ENCODE measurements at places on chromosomes 4 and X.

DNA sequence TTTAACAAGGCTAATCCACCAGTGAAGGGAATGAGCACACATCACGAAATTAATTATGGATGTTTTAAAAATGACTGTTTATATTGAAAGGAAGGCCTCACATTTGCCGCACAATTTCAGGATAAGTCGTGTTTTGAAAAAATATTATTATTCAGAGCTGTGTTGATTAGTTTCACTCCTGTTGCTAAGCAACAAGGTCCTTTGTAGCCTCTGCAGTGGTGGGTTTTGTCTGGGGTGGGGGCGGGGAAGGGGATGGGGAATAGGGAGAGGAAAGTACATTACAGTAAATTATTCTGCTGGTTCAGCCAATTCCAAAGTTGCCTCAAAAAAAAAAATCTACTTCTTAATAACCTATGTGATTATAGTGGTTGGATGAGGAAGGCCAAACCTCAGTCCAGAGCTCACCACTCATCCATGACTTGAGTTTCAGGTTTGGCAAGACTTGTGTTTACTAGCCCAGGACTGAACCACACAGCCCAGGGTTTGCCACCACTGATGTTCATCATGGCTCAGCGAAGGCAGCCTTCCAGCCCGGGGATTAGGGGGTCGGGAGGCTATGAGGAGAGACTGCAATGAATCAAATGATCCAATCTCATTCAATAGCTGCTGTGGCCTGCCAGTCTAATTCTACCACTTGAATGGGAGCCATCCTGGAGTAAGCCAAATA is 162.5 kb upstream of the ATP6AP2 start:
- peak; percentile 3 for DNase-seq

- no peak for DNase-seq
These were observed 196.1 kb upstream of the GYPA start for GRCh38 chr4:144336633-144337032.

- DNase-seq = no peak
These were observed 101.9 kb downstream of the AMMECR1 start for GRCh38 chrX:110216027-110216426.

DNA sequence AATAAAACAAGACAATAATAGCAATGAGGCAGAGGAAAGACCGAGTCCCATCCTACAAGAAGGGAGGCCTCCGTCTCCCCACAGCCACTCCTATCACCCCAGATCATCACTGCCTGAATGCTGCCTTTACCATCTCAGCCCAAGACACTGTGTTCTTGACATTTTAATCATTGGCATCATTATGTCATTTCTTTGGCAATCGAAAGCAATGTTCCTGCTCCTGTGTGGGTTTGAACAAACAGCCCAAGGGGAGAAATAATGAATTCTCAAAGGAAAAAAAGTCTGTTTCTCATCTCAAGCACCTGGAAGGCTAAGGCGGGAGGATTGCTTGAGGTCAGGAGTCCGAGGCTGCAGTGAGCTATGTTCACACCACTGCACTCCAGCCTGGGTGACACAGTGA is 73.0 kb upstream of the ACSL1 start:
- no peak for DNase-seq

DNA sequence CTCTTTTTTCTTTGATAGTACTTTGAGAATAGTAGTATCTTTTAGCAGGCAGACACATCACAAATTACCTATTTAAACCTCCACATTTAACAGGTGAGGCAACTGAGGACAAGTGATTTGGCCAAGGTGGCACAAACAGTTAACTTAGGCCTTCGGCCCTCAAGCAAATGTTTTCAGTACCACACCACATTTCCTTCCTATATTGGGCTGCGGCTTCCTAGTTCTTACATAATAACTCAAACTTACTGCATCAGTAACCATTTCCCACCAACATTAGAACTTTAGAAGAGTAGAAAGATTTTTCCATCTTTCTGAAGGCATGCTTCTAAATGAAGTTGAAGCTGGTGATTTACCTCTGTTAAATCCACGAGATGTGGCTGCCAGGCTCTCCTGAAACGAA is 63.2 kb upstream of the SLC4A4 start:
- no peak for DNase-seq

- DNase-seq = no peak
These were observed 2.3 kb downstream of the HCFC1 start for GRCh38 chrX:153969125-153969903.

DNA sequence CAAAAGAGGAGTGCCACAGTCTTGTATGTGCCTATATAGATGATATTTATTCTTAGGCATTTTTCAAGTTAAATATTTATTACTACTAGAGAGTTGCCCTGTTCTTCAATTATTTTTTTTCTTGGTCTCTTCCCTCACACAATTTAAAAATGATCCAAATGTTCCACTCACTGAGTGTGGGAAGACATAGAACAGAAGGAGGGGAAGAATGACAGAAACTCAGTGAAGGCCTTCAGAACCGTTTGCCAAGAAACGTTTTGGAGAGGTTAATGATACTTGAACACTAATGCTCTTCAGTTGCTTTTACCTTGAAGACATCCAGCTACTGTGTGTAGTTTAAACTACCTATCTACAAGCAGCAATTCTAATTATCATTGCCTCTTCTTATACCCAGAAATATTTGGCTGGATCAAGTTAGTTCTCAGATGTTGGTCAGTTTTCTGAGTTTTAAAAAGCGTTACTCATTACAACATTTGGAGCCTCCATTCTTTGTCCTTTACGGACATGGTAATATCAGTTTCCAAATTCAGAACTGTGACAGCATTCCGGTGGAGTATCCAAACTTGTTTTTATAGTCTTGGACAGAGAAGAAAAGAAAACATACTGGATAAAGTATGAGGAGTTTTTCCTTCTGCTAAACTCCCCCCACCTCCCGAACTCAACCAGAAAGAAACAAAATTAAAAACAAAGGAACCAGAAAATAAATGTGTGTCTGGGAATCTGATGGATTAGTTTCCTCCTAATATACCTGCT is 389.7 kb downstream of the SPRY1 start:
- DNase-seq = no peak

DNA sequence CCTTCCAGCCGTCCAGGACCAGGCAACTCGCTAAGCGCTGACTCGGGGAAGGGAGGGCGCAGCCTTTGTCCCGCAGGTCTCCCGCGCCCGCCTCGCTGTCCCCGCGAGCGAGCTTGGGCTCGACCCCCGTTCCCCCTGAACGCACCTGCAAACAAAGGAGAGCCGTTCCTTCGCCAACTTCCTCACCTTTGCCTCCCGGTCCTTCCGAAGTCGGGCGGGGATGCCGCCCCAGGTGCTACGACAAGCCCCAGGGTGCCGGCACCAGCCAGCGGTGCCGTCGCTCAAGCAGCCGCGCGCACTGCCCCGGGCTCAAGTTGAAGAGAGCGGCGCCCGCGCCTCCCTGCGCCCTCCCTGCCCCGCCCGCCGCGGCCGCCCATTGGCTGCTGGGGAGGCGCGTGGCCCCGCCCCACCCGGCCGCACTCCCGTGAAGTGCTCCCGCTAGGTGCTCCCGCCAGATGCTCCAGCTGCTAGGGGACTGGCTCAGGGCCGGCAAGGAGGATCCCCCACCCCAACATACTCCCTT is 107.1 kb downstream of the NSUN7 start:
- peak; percentile 77 for DNase-seq

- DNase-seq = no peak
These were observed 120.0 kb downstream of the LUZP4 start for GRCh38 chrX:115409551-115409950.

DNA sequence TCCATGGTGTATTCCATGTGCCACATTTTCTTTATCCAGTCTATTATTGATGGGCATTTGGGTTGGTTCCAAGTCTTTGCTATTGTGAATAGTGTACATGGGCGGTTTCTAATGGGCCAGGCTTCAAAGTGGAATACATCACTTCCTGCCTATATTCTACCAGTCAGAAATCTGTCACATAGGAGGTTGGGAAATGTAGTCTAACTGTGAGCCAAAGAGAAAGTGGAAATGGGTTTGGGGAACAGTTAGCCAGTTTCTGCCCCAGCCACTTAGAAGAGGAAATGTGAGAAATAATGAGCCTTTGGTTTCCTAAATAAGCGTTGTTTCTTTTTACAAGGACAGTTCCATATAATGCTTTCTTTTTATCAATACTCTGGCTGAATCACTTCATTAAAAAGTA is 85.1 kb upstream of the AP1S2 start:
- no peak for DNase-seq

DNA sequence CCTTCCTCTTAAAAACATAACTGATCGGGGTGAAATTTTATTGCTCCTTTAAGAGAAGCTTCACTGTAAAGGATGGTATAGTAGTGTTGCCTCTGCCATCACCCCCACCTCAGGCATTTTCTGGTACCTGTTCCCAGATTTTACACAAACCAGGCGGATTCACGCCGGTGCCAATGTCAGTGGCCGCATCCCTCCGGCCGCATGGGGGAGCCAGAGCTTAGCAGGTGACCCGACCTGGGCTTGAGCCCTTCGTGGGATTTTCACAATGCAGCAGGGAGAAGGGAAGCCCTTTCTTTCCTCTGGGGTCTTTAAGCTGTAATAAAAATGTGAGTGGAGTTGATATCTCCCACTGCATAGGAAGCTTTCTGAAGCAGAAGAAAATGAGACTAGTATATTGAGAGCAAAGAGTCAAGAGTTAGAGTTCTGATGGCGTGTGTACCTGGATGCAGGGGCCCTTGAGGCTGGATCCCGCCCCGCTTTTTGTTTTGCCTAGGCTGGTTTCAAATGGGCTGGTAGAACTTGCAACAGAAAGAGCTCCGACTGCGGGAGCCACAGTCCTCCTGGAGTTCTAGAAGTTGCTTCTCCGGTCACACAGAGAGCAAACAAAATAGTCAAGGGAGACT is 59.4 kb downstream of the POLR2B start:
- DNase-seq = peak; percentile 50

- DNase-seq = no peak
These were observed 124.2 kb downstream of the ARHGAP6 start for GRCh38 chrX:11541510-11541909.

DNA sequence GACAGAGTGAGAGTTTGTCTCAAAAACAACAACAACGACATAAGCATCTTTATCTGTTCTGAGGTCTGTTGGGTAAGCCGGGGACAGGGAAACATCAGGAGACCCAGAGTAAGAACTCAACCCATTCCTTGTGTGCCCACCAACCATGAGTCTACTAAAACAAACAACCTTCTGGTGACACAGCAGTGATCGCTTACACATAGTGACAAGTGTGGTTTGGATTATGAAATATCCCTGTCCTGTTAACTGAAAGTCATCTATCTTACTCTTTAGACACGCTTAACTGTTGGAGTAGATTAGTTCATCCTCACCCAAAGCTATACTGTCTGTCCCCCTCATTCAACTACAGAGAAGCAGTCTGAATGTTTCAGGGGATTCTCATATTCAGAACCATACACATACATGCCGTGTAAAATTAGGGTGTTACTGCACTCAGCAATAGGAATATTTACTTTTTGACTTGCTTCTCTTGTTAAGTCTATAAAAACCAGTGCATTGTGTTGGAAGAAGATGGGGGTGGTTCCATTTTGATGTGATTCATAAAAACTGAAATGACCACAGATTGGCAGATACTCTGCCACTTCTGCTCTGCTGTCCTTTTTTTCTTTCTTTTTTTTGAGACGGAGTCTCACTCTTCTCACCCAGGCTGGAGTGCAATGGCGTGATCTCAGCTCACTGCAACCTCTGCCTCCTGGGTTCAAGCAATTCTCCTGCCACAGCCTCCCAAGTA is 27.4 kb downstream of the PHKA2 start:
- no peak for DNase-seq

DNA sequence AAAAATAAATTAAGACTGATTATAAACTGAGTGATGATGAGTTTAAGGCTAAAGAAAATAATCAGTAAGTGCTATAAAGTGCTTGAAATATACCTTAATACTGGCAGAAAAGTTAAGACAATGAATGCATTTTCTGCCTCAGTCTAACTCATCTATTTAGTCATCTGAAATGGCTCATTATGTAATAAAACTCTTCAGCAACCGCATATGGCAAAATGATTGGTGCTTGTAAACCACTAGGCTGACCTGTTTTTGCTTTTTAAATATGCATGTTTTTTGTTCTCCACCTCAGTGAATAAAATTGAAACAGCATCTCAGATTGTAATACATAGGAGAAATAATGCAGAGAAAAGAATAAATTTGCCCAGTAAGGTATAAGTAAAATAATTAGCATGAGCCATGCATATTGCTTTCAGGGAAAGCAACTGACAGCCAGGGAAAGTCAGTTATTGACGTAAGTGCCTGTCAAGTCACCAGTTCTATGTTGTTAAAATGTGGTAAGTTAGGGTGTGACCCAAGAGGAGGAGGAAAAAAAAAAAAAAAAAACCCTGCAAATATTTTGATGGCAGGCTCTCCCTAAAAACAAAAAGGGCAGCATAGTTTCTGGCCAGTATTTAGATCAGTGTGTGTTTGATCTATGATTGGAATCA is 167.5 kb downstream of the PALLD start:
- no peak for DNase-seq

DNA sequence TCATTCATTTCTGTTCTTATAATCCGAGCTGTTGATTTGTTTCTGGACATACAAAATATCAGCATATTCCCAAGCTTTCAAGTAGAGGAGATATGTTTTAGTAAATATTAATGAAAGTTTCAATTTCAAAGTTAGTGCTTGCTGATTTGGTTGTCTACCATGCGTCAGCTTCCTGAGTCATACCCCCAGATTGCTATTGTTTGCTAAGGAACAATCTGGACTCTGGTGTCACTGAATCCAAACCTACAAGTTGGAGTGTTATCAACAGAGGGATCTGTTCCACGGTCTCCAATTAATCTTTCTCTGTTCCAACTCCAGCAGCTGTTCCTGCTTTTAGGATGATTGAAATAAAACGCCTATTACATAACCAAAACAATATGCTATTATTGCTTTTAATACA is 96.1 kb upstream of the FAM9A start:
- no peak for DNase-seq

DNA sequence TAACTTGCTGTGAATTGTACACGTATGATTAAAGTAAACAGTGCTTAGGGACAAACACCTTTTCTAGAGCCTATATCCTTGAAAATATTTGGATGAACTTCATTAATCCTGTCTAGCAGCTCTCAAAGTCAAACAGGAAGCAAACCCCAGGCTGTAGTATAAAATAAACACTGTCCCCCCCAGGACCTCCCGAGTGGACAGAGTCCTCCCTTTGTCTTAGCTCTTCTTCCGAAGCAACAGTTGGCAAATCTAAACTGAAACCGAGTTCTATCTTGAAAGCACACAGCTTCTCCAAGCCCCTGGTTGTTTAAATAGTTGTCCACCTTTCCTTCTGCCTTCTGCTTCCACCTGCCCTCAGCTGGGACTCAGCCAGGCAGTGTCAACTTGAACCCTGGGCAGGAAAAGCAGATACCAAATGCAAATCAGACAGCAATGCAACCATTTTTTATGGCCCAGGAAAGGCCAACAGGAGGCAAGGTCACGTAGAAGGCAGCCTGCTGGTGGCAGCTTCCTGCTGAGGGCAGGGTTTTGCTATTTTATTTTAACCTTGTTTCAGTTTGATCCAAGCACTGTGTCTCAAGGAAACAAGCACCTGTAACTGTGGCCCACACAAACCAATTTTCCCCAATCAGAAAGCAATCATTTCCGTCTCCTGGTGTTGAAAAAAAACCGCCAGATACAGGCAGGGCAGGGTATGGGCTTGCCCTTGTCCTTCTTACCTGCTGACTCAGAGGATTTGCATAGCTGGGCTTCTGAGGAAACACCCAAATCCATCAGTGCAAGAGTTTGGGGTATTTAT is 110.3 kb upstream of the KIT start:
- DNase-seq = peak; percentile 24
